ENCODE measurements at places on chromosomes 5 and 9.

- no peak for DNase-seq
Measured at GRCh38 chr5:11903121-11903613, 1.1 kb downstream of the CTNND2 start.

DNA sequence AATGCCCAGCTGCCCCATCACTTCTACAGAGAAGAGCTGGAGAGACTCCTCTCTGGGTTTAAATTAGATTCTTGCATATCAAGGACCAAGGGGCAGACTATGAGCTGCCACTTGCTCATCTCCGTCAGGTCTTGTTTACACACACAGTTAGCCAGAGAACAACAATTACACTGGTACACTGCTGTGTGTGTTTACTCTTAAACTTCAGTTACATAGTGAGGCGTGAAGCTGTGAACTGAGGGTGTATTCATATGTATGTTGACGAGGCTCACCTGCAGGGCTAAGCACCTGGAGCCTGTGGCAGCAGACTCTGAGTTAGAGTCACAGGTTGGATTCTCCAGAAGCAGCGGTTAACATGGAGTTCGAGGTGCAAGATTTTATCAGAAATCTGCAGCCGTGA is 155.4 kb upstream of the ANKH start:
- no peak for DNase-seq

- no peak for DNase-seq
Measured at GRCh38 chr9:138066049-138066448, 188.5 kb downstream of the CACNA1B start.

DNA sequence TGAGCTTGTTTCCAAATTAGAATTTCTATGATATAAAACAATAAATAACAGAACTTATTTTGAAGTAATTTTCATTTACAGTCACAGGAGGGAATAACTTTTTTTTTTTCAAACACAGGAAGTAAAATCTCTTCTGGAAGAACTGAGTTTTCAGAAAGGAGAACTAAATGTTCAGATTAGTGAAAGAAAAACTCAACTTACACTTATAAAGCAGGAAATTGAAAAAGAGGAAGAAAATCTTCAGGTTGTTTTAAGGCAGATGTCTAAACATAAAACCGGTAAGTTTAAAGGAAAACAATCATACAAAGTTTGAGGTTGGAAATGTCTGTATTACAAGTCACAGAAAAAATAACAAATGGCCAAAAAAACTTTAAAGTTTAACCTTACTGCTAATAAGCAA is 41.6 kb downstream of the RAB14 start:
- no peak for DNase-seq

- DNase-seq, result peak; percentile 63
Measured at GRCh38 chr5:60685700-60686099, 14.3 kb downstream of the DEPDC1B start.

DNA sequence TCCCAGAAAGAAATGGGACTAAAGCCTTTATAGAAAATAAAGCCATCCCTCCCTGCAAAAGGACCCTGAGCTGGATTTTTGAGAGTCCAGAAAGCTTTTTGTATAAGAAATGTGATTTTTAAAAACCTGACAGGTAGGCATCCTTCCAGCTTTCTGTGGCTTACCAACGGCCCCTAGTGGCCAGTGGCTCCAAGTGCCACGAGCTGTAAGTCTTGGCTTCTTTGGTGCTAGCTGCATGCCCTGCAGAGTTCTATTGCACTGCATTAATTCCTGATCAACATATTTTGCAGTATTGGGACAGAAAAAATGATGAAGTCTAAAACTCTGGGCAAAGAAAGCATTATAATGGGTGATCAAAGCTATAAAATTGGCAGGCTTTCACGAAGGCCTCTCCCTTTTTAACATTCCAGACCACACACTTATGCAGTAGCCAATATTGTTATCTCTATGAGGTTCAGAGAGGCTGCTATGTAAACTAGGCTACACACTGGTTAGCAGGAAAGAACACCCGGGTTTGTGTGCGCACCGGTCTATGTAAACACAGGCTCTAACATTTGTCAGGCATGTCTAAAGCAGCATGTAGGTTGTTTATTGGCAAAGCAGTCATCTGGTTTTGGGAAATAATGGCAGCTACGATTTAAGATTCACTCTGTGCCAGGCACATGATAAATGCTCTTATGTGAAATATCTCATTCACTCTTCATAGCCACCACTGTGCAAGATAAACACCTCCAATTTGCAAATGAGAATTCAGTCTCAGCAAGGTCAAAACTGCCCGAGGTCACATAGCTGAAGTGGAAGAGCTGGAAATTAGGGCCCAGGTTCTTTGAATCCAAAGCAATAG is 55.2 kb downstream of the NMUR2 start:
- no peak for DNase-seq

DNA sequence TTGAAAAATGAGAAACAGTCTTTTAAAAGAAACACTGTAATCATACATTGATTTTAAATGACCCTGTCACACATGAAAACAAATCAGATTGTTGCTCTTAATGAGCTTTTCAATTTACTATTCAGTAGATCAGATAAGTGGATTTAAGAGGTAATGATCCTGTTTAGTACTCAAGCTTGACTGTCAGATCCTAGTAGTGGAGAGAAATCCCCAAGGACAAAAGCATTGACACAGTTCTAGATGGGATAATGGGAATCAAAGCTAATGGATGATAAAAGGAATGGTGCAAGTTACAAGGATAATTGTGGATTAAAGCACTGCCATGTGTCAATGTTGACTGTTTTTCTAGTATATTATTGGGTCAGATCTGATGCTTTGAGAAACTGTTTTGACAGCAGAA is 142.3 kb upstream of the TLX3 start:
- DNase-seq, result no peak

DNA sequence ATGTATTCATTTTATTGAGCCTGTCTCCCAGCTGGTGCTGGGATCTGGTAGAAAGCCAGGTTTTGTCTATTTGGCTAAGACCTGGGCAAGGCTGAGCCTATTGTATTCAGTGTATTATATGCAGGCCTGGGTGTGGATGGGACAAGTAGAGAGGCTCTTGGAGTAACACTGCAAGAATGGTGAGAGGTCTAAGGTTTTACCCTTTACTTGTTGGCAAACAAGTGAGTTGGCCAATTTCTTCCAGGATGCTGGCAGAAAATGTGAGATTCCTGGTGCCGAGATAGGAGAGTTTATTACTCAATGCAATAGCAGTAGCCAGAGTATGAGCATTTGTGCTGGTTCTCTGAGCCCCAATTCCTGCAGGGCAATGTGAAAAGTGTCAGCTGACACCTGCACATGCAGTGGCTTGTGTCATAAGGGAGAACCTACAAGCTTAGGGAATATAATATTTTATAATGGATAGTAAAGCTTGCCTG is 141.7 kb upstream of the PRLR start:
- DNase-seq, result no peak

- no peak for DNase-seq
Measured at GRCh38 chr5:116521173-116521872, 53.3 kb downstream of the SEMA6A start.

DNA sequence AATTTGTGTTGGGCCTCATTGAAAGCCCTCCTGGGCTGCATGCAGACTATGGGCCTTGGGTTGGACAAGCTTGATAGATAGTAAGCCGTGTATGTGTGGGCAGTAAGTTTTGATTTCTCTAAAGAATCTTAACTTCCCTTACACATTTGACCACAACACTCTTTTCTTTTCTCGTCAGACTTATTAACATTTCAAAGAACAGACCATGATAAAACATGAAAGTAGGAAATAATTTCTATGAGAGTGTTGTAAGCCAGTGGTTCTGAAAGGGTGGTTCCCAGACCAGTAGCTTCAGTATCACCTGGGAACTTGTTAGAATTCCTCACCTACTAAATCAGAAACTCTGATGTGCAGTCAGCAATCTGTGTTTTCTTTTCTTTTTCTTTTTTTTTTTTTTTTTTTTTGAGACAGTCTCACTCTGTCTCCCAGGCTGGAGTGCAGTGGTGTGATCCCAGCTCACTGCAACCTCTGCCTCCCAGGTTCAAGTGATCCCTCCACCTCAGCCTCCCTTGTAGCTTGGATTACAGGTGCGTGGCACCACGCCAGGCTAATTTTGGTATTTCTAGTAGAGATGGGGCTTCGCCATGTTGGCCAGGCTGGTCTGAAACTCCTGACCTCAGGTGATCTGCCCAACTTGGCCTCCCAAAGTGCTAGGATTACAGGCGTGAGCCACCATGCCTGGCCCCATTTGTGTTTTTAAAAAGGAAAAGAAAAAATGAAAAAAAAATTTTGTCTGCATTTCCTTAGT is 20.0 kb upstream of the GCNT1 start:
- DNase-seq, result no peak

DNA sequence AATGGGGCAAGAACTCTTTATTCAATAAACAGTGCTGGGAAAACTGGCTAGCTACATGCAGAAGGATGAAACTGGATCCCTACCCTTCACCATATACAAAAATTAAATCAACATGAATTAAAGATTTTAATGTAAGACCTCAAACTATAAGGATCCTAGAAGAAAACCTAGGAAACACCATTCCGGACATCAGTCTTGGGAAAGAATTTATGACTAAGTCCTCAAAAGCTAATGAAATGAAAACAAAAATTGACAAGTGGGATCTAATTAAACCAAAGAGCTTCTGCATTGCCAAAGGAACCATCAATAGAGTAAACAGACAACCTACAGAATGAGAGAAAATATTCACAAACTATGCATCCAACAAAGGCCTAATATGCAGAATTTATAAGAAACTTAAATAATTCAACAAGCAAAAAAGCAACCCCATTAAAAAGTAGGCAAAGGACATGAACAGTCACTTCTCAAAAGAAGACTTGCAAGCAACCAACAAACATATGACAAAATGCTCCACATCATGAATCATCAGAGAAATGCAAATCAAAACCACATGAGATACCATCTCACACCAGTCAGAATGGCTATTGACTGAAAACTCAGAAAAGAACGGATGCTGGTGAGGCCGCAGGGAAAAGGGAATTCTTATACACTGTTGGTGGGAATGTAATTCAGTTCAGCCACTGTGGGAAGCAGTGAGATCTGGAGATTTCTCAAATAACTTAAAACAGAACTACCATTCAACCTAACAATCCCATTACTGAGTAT is 104.3 kb upstream of the MAP3K1 start:
- no peak for DNase-seq

DNA sequence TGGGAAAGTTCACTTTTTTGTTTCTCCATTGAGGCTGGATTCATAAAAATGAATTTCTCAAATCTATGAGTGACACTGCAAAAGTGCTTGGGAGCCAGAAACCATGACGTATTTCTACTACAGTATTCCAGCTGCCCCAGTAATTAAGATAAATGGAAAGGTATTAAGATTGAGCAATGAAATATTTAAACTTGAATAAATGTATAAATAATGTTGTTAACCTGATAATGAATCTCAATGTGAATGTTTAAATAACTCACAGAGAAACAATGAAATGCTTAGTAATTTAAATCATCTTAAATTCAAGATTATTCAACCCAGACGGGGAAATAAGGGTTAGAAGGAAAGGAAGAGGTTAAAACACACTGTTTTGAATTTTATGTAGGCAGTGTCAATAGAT is 11.2 kb upstream of the SRP19 start:
- DNase-seq, result no peak

DNA sequence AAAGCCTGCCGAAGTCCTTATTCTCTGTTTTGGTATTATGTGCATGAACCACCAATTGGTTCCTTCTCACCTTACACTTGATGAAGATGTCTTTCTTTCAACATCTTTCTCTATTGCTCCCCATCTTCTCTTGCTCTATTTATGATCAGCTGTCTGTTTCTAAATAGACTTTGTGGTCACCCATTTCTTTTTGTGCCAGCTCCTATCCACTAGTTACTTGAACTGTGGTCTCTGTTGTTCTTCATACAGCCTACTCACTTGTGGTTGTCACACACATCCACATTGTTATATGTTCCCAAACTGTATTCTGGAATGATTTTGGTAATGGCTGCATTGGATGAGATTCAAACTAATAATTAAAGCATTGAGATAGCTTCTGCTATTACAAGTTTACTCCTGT is 11.4 kb downstream of the VCAN start:
- DNase-seq, result no peak

- DNase-seq, result no peak
Measured at GRCh38 chr9:6910032-6910431, 152.3 kb downstream of the KDM4C start.

DNA sequence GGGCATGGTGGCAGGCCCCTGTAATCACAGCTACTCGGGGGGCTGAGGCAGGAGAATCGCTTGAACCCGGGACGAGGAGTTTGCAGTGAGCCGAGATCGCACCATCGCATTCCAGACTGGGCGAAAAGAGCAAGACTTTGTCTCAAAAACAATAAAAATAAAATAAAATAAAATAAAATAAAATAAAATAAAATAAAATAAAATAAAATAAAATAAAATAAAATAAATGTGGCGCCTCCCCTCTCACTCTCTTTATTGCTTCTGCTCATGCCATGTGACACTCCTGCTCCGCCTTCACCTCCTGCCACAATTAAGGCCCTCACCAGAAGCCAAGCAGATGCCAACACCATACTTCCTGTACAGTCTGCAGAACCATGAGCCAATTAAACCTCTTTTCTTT is 3.8 kb upstream of the SHC3 start:
- DNase-seq, result no peak

GRCh38 chr5:56465769-56466135 is 232.6 kb upstream of the ANKRD55 start:
- no peak for DNase-seq

GRCh38 chr9:129445794-129446306 is 175.1 kb downstream of the C9orf50 start:
- DNase-seq, result no peak

GRCh38 chr9:93586290-93587057 is 10.1 kb downstream of the PHF2 start:
- DNase-seq, result no peak

DNA sequence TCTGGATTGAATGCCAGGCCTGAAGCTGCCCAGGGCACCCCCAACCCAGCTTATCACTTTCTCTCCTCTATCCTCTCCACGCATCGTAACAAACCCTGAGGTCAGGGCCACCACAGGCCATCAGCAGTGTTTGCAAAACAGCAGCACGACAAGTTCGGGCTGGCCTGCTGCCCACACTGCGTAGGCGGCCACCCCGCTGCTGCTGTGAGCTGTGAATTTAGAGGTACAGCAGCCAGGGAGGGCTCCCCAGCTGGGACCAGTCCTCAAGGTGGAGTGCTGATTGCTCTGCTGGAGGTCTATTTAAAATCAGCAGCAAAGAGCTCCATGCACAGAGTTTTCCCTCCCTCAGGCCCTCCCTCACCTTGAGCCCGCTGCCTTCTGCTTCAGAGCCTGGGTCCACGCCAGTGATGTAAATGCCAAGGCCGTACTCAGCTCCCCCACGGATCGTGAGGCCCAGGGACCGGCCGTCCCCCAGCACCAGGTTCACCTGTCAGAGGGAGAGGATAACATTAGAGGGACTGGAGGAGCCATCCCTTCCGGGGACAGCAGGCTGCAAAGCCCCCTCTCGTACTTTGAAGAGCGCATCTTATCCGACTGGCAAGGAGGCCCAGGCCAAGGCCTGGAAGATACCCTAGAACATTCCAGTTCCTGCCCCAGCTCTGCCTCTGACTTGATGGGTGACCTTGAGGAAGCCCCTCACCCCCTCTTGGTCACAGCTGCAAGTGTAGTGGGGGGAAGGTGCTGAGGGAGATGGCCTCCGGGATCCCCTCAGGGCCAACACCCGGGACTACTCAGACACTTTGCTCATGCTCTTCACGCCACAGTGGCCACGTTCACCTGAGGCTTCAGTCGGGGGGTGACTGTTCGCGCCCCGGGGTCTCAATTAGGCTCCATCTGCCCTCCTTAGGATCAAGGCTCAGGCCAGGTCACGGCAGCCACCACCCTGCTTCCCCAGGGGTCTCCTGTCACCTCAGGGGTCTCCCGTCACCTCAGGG is 39.1 kb downstream of the WHRN start:
- DNase-seq, result no peak

- peak; percentile 52 for DNase-seq
Measured at GRCh38 chr9:21381448-21382339, 3.5 kb downstream of the IFNA2 start.

GRCh38 chr5:133524666-133525065 is 87.7 kb downstream of the FSTL4 start:
- no peak for DNase-seq

All from inflammatory macrophage (primary cell).